HS-27A (cell line): ENCODE measurements at places on chromosomes 12 and 14.

DNA sequence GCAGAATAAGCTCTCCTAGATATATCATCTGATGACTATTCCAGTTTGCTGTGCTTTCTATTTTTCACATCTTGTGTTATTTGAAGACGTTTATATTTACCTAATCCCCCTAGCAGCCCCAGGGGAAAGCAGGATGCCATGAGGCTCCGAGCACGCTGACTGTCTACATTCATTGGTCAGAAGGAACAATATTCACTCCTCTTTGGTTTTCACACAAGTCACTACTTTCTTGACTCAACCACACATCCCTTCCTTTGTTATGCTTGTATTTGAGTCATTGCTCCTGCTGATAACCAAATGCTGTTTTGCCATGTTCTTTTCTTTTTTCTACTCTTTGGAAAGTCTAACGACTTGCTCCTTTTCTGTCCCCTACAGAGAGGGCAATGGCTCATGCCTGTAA is 86.5 kb upstream of the SLC38A2 start:
- no peak for DNase-seq

GRCh38 chr14:75070383-75070782 is 942 bp downstream of the ZC2HC1C start:
- no peak for DNase-seq

GRCh38 chr14:49106741-49107667 is 479.2 kb downstream of the RPS29 start:
- no peak for DNase-seq

DNA sequence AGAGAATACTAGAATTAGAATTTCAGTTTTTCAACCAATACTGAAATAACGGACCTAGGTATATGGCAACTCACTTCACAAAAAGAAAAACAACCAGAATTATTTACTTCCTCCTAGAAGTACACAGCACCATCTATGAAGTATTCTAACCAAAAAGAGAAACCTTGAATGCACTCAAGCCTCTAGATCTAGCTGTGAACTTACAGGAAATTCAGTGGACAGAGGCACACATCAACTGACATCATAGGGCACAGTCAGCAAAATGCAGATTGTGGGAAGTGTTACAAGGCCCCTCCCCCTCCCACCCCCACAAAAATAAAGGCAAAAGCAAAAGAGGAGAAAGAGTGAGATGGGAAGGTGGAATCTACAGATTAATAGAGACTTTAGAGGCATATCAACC is 102.4 kb downstream of the TMTC1 start:
- no peak for DNase-seq

- no peak for DNase-seq
Measured at GRCh38 chr12:108360487-108360886, 21.4 kb upstream of the CMKLR1 start.

GRCh38 chr14:44873536-44873935 is 88.2 kb downstream of the KLHL28 start:
- no peak for DNase-seq

DNA sequence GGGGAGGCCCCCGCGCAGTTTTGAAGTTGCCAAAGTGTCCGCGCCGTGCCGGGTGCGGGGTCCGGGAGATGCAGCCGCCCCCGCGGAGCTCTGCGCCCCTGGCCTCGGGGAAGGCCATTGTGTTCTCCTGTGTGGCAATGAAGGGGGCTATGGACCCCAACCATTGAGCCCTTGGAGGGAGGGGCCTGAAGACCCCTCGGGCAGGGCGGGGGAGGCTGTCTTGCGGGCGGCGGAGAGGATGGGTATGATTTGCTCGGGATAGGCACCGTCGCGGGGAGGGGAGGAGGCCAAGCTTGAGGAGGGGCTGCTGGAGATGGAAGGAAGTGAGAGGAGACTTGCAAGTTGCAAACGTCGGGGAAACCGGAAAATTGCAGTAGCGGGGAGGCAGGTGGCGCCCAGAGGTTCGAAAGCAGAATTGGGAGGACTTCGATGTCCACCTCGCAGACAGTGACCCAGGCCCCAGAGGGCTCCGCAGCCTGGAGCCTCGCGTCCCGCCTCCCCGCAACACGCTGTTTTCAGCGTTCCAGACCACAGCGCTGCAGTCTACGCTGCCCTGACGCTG is 25.4 kb downstream of the BCL11B start:
- DNase-seq: no peak

DNA sequence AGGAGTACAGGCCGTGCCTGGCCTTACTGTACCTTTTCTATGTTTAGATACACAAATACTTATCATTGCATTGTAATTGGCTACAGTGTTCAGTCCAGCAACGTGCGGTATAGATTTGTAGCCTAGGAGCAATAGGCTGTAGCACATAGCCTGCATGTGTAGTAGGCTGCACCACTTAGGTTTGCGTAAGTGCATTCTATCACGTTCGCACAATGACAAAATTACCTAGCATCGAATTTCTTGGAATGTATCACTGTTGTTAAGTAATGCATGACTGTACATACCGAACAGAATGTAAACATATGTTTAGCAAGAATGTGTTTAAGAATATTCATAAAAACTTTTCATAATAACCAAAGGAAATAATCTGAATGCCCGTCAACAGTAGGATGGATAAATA is 31.9 kb downstream of the VRTN start:
- DNase-seq: no peak

- DNase-seq: no peak
Measured at GRCh38 chr12:45509187-45509586, 220.3 kb upstream of the ARID2 start.

- no peak for DNase-seq
Measured at GRCh38 chr14:20754308-20754707, 8.6 kb downstream of the EDDM3A start.

DNA sequence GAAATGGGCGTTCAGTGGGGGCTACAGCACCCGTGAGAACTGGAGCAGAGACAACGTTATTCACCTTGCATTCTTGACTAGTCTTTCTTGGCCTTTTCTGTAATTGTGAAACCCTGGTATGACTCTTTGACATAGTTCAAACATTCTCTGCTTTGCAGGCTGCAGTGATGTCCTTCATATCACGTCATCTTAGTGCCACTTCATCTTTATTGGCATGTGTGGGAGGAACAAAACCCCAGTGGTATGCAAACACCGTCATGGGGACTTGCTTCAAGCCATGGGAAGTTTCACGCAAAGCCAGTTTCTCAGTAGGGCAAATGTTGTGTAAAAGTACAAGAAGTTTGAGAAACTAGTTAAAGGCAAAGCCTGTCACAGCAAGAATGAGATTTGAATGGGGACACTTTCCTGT is 20.2 kb upstream of the DUSP16 start:
- no peak for DNase-seq

- no peak for DNase-seq
Measured at GRCh38 chr12:16163146-16163545, 114.3 kb downstream of the SLC15A5 start.

GRCh38 chr14:25150934-25151790 is 101.2 kb upstream of the STXBP6 start:
- DNase-seq: peak; percentile 39

- DNase-seq: no peak
Measured at GRCh38 chr12:103012884-103013283, 55.4 kb downstream of the ASCL1 start.
